ENCODE measurements at places on chromosomes 11 and 22. TPM values are rescaled to one million over a fixed set of nuclear protein-coding genes. Genes with fewer than 3 reads are reported as not detected.

- no peak for DNase-seq
- H3K27me3 ChIP-seq = no peaks in the 10 kb centered on the region
- H3K4me1 ChIP-seq = no peaks in the 10 kb centered on the region
- no peak overlapping the region for H3K27ac ChIP-seq
Observed at GRCh38 chr22:23500508-23501260, 79.4 kb downstream of the IGLL1 start.

GRCh38 chr11:102267609-102268008 is 49.7 kb upstream of the BIRC3 start:
- H3K36me3 ChIP-seq = no peaks in the 10 kb centered on the region
- H3K27ac ChIP-seq = peak overlapping the region; percentile 80
- H3K27me3 ChIP-seq = no peaks in the 10 kb centered on the region
- no peak for DNase-seq
- H3K4me3 ChIP-seq = no peak overlapping the region

GRCh38 chr11:77410076-77410827 is 63.6 kb downstream of the PAK1 start:
- peaks cover 28% of the 10 kb centered on the region for H3K4me1 ChIP-seq
- no peak overlapping the region for H3K4me3 ChIP-seq
- H3K27me3 ChIP-seq = no peaks in the 10 kb centered on the region
- H3K27ac ChIP-seq = no peak overlapping the region

DNA sequence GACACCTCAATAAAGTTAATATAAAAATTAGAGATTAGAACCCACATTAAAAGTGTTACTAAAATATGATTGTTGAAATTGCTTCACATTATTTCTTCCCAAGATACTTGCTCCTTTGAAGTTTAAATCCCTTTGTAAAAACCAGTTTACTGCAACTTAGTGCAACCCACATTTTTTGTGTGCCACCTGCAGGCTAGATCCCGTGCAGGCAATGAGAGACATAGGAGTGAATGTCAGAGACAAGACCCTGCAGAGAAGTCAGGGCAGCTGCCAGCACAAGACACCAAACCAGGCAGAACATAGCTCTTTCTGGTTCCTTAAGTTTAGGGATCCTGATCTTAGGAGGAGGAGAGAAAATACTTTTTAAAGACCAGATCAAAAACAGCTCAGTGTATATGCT is 142.8 kb upstream of the MTNR1B start:
- H3K27me3 ChIP-seq = no peaks in the 10 kb centered on the region
- no peak overlapping the region for H3K27ac ChIP-seq
- H3K36me3 ChIP-seq = no peaks in the 10 kb centered on the region
- DNase-seq = no peak
- no peaks in the 10 kb centered on the region for H3K4me1 ChIP-seq
- H3K4me3 ChIP-seq = no peak overlapping the region

- H3K27ac ChIP-seq = no peak overlapping the region
- no peaks in the 10 kb centered on the region for H3K27me3 ChIP-seq
- no peaks in the 10 kb centered on the region for H3K36me3 ChIP-seq
- no peaks in the 10 kb centered on the region for H3K4me1 ChIP-seq
- DNase-seq = no peak
Observed at GRCh38 chr11:1377231-1377780, 12.4 kb upstream of the BRSK2 start.

DNA sequence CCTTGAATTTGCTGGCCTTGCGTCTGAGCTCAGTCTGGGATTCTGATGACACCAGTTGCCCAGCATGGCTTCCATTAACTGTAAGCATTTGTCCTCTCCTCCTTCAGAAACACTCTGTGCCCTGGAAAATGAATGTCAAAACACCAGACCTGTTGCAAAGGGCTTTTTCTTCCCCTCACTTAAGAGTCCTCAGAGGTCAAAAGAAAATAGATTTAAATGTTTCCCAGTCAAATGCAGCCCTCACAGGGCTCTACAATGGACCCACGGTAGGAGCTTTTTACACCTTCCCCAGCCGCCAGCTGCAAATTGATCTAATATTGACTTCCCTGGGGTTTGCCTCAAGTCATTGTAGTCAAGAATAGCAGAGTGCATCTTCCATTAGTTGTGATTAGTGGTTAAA is 332.2 kb downstream of the INSC start:
- H3K27ac ChIP-seq = no peak overlapping the region
- H3K4me1 ChIP-seq = no peaks in the 10 kb centered on the region
- H3K36me3 ChIP-seq = no peaks in the 10 kb centered on the region
- H3K4me3 ChIP-seq = no peak overlapping the region
- H3K27me3 ChIP-seq = no peaks in the 10 kb centered on the region

DNA sequence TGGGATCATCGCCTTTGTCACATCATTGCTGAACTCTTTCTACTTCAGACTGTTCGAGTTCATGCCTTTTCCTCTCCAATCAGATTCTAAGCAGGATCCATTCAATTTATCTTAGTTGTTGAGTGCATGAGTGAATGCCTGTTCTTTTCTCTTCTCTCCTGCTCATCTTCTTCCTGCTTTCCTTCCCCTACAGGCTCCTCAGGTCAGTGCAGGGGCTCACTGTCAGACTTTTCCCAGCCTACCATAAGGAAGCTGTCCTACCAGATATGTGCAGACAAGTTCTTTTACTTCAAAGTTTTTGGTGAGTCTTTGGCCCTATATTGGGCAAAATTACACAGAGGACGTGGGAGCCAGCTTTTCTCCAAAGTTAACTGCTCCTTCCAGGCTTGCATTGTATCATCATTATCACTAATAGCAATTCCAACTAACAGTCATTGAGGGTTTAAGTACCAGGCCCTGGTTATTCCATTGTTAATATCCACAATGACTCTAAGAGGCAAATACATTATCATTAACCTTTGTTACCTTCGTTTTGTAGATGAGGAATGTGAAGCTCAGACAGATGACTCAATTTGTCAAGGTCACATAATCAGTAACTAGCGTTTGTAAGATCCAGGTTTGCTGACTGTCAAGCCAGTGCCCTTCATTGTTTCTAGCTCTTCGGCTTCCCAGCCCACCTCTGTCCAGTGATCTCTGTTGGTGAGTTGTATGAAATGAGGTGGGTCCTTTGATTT is 30.4 kb downstream of the OR6Q1 start:
- no peak overlapping the region for H3K4me3 ChIP-seq
- H3K36me3 ChIP-seq = no peaks in the 10 kb centered on the region
- H3K27ac ChIP-seq = peak overlapping the region; percentile 75

DNA sequence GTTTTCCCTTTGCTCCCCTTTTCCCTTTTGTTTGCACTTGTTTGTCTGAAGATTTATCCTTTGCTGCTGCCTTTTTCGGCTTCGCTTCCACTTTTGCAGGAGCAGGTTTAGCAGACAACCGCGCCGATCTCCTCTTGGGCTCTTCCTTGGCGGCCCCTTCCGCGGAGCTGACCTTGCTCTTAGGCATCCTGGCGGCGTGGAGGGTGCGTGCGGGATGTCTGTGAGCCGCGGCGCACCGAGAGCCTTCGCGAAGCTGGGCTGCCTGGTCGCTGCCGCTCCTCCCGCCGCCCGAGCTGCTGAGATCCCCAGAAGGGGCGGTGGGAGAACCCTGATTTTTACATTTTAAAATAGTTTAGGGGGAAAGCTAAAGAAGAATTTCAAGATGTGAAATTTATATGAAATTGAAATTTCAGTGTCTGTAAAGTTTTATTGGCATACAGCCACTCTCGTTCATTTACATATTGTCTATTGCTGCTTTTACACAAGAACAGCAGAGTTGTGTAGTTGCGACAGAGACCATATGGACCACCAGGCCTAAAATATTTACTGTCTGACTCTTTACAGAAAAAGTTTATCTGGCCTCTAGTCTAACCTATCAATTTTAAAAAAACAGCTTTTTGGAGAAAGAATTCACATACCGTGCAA is 105.2 kb upstream of the RRM1 start:
- no peaks in the 10 kb centered on the region for H3K36me3 ChIP-seq
- H3K4me3 ChIP-seq = no peak overlapping the region
- no peak for DNase-seq
- H3K27ac ChIP-seq = no peak overlapping the region

DNA sequence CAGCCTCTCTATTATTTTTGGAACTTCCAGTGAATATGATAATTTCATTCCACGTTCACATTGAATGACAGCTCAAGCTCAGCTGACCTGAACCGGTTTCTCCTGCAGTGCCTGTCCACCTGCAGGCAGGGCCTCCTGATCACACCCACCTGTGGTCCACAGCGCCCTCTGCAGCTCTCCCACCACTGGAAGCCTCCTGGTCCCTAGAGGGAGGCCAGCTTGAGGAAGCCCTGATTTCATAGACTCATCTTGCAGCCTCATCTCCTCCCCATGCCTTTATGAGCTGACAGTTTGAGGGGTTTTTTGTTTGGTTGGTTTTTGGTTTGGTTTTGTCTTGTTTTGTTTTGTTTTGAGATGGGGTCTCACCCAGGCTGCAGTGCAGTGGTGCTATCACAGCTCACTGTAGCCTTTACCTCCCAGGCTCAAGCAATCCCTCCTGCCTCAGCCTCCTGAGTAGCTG is 29.9 kb upstream of the MALAT1 start:
- H3K4me1 ChIP-seq = peaks cover 45% of the 10 kb centered on the region
- H3K27me3 ChIP-seq = no peaks in the 10 kb centered on the region
- H3K36me3 ChIP-seq = no peaks in the 10 kb centered on the region
- H3K4me3 ChIP-seq = no peak overlapping the region

- H3K36me3 ChIP-seq = no peaks in the 10 kb centered on the region
- H3K27ac ChIP-seq = no peak overlapping the region
- DNase-seq = no peak
- H3K4me3 ChIP-seq = no peak overlapping the region
- H3K4me1 ChIP-seq = peaks cover 10% of the 10 kb centered on the region
- H3K27me3 ChIP-seq = no peaks in the 10 kb centered on the region
Observed at GRCh38 chr11:120254788-120255518, 15.0 kb downstream of the POU2F3 start.

DNA sequence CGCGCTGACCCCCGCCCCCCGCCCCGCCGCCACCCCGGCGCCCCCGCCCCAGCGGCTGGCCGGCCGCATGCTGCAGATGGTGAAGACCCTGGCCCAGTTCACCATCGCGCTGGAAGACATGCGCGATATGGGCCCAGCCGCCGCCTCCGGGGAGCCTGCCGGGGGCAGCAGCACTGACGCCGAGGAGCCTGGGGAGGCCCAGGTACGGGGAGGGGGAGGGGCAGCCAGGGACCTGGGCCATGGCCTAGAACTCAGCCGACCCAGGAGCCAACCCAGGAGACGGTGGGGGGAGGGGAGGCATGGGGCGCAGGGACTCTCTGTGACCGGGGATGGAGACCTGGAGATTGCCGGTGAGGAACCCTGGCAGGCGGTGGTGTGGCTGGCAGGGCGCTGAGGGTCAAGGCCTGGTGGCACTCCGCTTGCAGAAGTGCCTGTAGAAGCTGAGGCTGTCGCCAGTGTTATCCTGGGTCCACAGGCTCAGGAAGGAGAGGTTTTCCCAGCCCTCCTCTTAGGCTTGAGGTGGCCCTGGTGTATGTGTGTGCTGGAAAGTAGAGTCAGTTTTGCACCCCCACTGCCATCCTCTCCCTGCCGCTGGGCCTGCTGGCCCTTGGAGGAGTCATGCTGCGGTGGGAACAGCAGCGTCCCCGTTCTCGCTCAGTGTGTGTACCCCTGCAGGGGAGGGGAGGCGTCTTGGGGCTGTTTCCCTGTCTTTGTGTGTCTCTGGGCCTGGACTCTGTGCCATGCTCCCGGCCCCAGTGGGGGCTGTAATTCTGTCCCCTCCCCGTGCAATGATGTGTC is 32.9 kb upstream of the RELT start:
- H3K4me1 ChIP-seq = peaks cover 15% of the 10 kb centered on the region
- H3K27ac ChIP-seq = no peak overlapping the region
- no peak overlapping the region for H3K4me3 ChIP-seq
- H3K36me3 ChIP-seq = no peaks in the 10 kb centered on the region
- no peak for DNase-seq
- H3K27me3 ChIP-seq = no peaks in the 10 kb centered on the region

ABCC8 gene
- 42.5 TPM for total RNA-seq

NLRP10 gene
- not detected for total RNA-seq

VPREB1 gene
- not detected for total RNA-seq

CDKN1C gene
- 231 TPM for total RNA-seq

USH1C gene
- total RNA-seq = 20.8 TPM

GRAMD1B gene
- total RNA-seq = 3.4 TPM

POTEH gene
- total RNA-seq = not detected

DCPS gene
- total RNA-seq = 3.0 TPM

TEX12 gene
- total RNA-seq = not detected
